ENCODE measurements at places on chromosomes 11 and 22.

DNA sequence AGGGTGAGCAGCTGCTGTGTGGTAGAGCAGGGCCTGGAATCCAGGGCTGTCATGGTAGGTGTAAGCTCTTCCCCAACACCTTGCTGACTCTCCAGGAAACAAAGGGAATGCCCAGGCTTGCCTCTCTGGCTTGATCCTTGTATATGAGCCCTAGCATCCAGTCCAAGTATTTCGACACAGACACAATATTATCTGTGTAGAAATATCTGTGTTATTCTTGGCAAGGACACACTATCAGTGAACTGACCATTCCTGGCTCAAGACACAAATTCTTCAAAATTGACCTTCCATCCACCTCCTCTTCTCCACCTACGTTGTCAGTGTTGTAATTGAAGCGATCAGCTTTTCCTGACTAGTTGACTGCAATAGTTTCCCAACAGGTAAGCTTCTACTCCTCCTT lies 312.0 kb upstream of the NARS2 start:
- peak; percentile 31 for DNase-seq

DNA sequence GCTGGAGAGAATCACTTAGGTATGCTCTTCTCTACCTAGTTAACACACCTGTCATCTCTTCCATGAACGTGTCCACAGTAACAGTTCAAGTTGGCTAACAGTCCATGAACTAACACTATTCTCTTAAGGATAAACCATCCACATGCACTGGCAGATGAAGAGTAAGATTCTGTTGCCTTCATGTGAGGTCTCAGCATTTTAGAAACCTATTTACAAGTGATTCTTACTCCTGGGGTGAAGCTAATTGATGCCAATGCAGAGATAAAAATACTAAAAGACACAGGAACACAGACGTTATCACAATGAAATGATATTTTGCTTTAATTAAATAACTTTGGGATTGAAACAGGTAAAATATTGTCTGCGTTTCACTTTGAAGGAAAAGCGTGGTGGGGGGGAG lies 1.3 kb downstream of the LRRC4C start:
- no peak for DNase-seq

DNA sequence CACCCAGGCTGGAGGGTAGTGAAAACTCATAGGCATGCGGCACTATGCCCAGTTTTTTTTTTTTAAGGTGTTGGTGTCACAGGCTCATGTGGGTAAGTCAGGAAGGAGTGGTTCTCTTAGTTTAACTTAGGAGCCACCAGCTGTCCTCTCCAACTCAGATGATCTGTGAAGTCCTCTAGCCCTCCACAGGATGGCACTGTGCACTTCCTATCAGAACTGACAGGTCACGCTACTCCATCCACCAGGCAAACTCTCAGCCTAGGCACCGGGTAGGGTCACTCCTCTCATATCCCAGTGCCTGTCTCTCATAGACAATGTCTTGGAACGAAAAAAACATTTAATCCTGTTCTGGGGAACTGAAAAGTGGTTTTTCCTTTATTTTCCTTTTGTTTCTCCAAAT lies 16.5 kb downstream of the NAP1L4 start:
- no peak for DNase-seq

- no peak for DNase-seq
These were observed 37.1 kb downstream of the SVIP start for GRCh38 chr11:22792497-22792896.

- no peak for DNase-seq
These were observed 142.8 kb upstream of the B3GAT1 start for GRCh38 chr11:134554861-134555260.

DNA sequence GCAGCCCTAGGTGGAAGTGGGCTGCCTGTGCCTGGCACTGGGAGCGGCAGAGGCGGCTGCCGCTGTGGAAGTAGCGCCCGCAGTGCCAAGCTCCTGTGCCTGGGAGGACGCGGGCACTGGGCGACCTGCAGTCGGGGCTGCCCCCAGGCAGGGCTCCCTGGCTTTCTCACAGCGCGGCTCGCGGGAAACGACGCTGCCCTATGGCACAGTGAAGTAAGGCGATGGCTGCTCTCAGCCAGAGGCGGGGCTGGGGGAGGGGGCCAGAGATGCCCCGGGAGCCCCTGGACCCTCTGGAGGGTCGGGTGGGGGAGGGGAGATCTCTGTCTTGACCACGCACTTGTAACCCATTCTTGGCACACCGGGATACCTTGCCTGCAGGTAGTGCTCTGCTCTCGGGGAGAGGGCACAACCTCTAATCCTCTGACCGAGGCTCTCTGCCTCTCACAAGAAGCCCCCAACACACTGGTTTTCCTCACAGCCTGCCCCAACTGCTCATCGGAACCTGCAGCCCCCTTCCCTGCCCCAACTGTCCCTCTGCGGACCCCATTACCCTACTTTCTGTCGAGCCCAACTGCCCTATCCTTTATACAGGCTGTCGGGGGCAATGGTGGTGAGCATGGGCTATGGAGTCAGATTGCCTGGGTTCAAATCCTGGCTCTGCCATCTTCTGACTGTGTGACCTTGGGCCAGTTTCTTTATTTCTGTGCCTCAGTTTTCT lies 32.2 kb upstream of the TRIM29 start:
- DNase-seq, result no peak

- DNase-seq, result no peak
These were observed 83.0 kb downstream of the AASDHPPT start for GRCh38 chr11:106160494-106160893.

DNA sequence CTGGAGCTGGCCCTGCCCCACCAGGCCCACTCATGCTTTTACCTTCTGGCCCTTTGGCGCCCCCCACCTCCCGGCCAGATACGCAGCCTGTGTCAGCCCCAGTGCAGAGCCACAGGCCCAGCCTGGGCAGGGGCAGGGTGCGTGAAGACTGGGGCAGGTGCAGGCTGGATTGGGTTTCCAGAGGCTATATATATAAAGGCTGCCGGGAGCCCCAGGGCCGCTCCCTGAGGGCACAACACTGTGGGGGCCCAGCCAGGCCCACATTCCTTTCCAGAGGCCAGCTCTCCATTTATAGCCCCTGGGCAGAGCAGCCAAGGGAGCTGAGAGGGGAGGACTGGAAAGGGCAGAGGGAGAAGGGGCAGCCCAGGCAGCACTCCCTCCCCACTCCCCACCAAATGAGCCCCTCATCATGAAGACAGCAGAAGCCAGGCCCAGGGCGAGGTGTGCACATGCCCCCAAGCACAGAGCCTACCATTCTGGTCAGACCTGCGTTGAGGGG lies 5.0 kb upstream of the MYOD1 start:
- no peak for DNase-seq

GRCh38 chr22:45830531-45831245 lies 146.3 kb downstream of the WNT7B start:
- no peak for DNase-seq
